ENCODE measurements at places on chromosomes 4 and X. TPM values are rescaled to one million over a fixed set of nuclear protein-coding genes. Genes with fewer than 3 reads are reported as not detected.

DNA sequence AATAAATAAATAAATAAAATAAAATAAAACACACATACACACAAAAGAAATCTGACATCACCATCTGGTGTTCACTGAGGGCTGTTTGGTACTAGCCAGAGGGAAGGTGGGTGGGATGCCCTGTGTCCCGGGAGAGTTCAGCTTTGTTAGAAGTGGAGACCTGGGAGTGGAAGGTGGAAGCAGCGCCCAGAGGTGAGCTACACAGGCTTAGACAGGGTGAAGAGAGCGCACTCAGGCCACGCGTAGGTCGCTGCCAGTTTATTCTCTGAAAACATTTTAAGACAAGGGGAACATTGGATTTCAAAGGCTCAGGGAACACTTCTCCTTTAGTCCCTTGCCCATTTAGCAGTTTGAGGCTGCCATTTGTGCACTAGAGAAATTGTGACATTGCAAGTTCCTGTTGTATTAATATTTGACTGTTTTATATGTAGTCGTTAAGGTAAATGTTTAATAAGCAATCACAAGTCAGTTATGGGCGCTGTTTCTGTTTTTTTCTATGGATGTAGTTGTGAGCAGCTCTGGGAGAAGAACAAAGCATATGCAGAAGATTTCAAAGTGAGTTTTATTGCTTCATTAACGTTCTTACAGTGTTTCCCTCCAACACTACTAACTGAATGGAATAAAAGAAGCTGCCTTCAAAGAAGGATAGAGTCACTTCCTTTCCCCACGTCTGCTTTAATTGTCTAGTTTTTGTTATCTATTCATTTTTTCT lies 405.5 kb upstream of the NR3C2 start:
- no peaks in the 10 kb centered on the region for H3K4me1 ChIP-seq
- H3K4me3 ChIP-seq = no peak overlapping the region
- no peak overlapping the region for H3K27ac ChIP-seq
- no peak for DNase-seq
- no peaks in the 10 kb centered on the region for H3K36me3 ChIP-seq

GRCh38 chrX:47169726-47170515 lies 23.7 kb upstream of the UBA1 start:
- H3K27me3 ChIP-seq = peaks cover 6% of the 10 kb centered on the region
- peak; percentile 66 for DNase-seq
- no peaks in the 10 kb centered on the region for H3K4me1 ChIP-seq
- no peak overlapping the region for H3K4me3 ChIP-seq

GRCh38 chr4:88196523-88197185 lies 38.2 kb upstream of the ABCG2 start:
- no peaks in the 10 kb centered on the region for H3K36me3 ChIP-seq
- DNase-seq = no peak
- no peak overlapping the region for H3K27ac ChIP-seq
- no peaks in the 10 kb centered on the region for H3K27me3 ChIP-seq
- no peaks in the 10 kb centered on the region for H3K4me1 ChIP-seq
- H3K4me3 ChIP-seq = no peak overlapping the region

DNA sequence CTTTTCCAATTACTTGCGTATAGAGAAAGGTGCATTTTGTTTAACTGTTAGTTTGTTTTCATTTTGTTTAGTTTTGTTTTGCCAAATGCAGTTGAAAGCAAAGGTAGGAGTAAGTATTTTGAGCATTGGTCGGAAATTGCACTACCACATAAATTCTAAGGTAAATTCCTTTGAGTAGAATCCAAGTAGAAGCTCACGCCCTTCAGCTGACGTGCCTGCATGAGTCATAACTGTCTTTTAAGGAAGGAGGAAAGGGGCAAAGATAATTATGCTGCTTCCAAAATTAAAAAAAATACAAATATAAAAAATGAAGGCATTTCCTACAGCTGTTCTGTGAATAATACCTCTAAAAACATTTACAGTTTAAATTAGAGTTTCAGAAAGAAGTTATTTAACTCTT lies 110.2 kb upstream of the MYOZ2 start:
- peak overlapping the region; percentile 63 for H3K27ac ChIP-seq
- H3K36me3 ChIP-seq = no peaks in the 10 kb centered on the region
- no peak overlapping the region for H3K4me3 ChIP-seq
- no peaks in the 10 kb centered on the region for H3K4me1 ChIP-seq

GRCh38 chr4:141130947-141131605 lies 2.2 kb downstream of the RNF150 start:
- H3K36me3 ChIP-seq = no peaks in the 10 kb centered on the region
- no peak overlapping the region for H3K4me3 ChIP-seq
- no peaks in the 10 kb centered on the region for H3K27me3 ChIP-seq
- no peak for DNase-seq
- H3K27ac ChIP-seq = peak overlapping the region; percentile 82

BEX1 gene
- total RNA-seq = 153 TPM

- no peaks in the 10 kb centered on the region for H3K36me3 ChIP-seq
- no peaks in the 10 kb centered on the region for H3K27me3 ChIP-seq
- H3K4me1 ChIP-seq = no peaks in the 10 kb centered on the region
- DNase-seq = no peak
- H3K4me3 ChIP-seq = no peak overlapping the region
- no peak overlapping the region for H3K27ac ChIP-seq
These were observed 1480.5 kb upstream of the IGFBP7 start for GRCh38 chr4:58590722-58591121.

- H3K4me1 ChIP-seq = no peaks in the 10 kb centered on the region
- peak overlapping the region; percentile 40 for H3K27ac ChIP-seq
- no peaks in the 10 kb centered on the region for H3K36me3 ChIP-seq
- H3K27me3 ChIP-seq = peaks cover 4% of the 10 kb centered on the region
- no peak for DNase-seq
These were observed 61.3 kb downstream of the ENPP6 start for GRCh38 chr4:184156163-184156920.

DNA sequence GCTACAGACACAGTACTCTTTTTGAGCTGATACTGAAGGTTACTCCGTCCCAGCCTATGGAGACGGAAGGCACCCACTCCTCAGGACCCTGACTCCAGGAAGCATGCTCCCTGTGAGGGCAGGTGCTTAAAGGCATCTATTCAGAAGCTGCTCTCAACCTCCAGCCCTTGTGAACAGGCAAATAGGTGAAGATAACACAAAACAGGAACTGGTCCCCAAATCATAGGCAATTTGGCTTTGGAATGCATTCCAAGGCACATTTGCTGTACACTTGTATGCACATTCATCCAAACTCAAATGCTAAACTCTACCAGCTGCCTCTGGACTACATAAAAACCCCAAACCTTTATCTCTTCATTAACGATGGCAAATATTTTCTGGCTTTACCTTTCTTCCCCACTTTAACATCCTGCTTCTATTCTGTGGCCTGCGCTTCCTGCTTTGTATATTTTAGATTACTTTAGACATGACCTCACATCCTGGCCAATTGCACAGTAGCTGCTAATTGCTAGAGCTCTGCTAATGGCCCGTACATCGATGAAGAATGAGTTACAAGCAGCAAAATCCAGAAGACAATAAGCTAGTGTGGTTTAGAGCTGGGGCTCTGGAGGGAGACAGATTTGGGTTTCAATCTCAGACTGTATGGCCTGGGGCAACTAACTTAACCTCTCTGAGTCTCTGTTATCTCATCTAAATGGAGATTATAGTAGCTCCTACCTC lies 3.2 kb downstream of the SEL1L3 start:
- no peaks in the 10 kb centered on the region for H3K36me3 ChIP-seq
- no peak overlapping the region for H3K27ac ChIP-seq
- no peak overlapping the region for H3K4me3 ChIP-seq
- H3K4me1 ChIP-seq = peaks cover 35% of the 10 kb centered on the region

DNA sequence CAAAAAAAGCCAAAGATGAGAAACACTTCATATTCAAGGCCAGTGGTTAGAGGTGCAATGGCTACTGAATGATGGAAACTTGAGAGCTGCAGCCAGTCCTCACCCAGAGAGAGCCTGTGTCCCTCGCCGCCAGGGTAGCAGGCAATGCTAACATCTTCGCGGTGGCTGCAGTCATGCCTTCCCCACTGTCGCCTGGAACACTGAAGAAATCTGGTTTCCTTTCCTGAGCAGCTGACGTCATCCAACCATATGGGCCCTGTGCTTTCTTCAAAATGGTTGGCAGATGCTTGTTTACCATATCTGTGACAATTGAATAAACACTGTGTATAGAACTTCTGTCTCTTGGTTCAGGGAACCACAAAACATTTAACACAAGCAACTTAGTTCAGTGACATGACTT lies 39.7 kb downstream of the PRSS12 start:
- no peak overlapping the region for H3K27ac ChIP-seq
- no peaks in the 10 kb centered on the region for H3K27me3 ChIP-seq
- H3K36me3 ChIP-seq = no peaks in the 10 kb centered on the region
- no peaks in the 10 kb centered on the region for H3K4me1 ChIP-seq
- no peak overlapping the region for H3K4me3 ChIP-seq
- DNase-seq = no peak

DNA sequence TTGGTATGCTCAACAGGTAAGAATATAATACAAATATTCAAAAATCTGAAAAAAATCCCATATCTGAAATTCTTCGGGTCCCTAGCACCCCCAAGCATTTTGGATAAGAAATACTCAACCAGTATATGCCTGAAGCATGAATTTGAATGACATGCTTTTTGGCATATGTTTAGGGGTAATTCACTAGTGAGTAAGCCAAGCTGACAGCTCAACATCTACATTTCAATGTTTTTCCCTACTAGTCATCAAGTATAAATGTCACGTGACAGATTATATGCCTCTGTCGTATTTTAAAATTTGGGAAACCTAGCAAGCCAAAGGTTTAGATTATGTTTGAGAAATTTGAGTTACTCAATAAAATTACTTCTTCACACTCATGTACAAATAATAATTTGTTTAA lies 125.1 kb downstream of the FGF16 start:
- H3K27ac ChIP-seq = no peak overlapping the region
- H3K4me3 ChIP-seq = no peak overlapping the region
- DNase-seq = no peak
- H3K36me3 ChIP-seq = no peaks in the 10 kb centered on the region
- H3K27me3 ChIP-seq = no peaks in the 10 kb centered on the region

GRCh38 chrX:151985955-151986354 lies 11.5 kb upstream of the GABRE start:
- no peaks in the 10 kb centered on the region for H3K4me1 ChIP-seq
- no peak overlapping the region for H3K4me3 ChIP-seq
- peaks cover 6% of the 10 kb centered on the region for H3K27me3 ChIP-seq
- no peaks in the 10 kb centered on the region for H3K36me3 ChIP-seq
- no peak overlapping the region for H3K27ac ChIP-seq

ARHGAP36 gene
- total RNA-seq = 12.9 TPM
